ENCODE measurements at places on chromosomes 3 and 15.

- DNase-seq: no peak
Measured at GRCh38 chr3:50623840-50624474, 7.0 kb downstream of the MAPKAPK3 start.

DNA sequence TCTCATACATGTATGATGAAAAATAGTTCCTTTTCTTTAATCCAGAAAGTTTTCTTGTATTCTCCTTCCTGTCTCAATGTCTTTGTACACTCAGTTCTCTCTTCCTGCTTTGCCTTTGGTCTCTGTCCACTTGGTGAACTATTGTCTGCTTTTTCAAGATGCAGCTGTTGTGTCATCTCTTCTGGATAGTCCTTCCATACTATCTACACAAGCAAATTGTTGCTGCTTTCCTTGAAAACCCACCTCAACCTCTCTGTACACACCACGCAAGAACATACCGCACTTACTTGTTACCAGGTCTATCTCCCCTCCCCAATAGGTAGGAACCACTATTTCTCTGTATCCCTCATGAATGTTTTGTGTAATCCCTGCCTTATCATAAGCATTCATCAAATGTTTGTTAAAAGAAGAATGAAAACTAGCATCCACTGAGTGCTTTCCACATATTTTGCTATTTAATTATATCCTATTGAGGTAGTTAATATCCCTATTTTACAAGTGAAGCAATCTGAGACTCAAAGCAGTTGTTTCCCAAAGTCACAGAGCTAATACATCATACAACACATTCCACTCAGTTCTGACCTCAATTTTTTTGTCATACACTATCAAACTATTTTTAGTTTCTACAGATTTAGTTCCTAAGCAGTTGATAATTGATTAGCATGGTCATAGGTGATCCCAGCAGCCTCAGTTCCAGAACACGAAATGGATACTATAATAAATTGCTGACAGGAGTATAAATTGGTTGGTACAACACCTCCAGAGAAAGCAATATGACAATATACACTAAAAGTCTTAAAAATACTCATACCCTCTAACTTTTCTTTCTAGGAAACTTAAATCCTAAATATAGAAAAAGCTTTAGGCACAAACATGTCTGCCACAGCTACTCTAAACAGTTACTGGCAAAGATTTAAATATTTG, 19.6 kb downstream of the HACL1 start:
- DNase-seq: no peak

- DNase-seq: no peak
Measured at GRCh38 chr3:30399394-30400181, 206.8 kb upstream of the TGFBR2 start.

DNA sequence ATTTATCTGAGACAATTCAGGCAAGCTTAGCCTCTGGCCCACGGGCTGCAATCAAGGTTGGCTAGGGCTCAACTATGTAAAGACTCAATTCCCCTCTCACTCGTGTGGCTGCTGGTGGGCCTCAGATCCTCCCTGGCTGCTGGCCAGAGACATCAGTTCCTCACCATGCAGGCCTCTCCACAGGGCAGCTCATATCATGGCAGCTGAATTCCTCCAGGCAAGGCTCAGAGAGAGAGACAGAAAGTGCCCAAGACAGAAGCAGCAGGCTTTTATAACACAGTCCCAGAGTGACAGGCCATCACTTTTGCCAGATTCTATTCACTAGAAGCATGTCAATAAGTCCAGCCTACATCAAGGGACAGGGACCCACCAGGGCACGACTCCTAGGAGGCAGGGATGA, 63.2 kb downstream of the XXYLT1 start:
- DNase-seq: no peak

GRCh38 chr15:36265422-36265821, 314.0 kb upstream of the CDIN1 start:
- no peak for DNase-seq

GRCh38 chr3:78818161-78818985, 949.4 kb downstream of the ROBO1 start:
- no peak for DNase-seq
